ENCODE measurements at places on chromosomes 11 and 22.

- DNase-seq = no peak
Observed at GRCh38 chr22:37282385-37282677, at the start of gene CYTH4. Gene CYTH4 (plus strand): TSS chr22:37282508. CDS start chr22:37282570, 62 bp downstream.

DNA sequence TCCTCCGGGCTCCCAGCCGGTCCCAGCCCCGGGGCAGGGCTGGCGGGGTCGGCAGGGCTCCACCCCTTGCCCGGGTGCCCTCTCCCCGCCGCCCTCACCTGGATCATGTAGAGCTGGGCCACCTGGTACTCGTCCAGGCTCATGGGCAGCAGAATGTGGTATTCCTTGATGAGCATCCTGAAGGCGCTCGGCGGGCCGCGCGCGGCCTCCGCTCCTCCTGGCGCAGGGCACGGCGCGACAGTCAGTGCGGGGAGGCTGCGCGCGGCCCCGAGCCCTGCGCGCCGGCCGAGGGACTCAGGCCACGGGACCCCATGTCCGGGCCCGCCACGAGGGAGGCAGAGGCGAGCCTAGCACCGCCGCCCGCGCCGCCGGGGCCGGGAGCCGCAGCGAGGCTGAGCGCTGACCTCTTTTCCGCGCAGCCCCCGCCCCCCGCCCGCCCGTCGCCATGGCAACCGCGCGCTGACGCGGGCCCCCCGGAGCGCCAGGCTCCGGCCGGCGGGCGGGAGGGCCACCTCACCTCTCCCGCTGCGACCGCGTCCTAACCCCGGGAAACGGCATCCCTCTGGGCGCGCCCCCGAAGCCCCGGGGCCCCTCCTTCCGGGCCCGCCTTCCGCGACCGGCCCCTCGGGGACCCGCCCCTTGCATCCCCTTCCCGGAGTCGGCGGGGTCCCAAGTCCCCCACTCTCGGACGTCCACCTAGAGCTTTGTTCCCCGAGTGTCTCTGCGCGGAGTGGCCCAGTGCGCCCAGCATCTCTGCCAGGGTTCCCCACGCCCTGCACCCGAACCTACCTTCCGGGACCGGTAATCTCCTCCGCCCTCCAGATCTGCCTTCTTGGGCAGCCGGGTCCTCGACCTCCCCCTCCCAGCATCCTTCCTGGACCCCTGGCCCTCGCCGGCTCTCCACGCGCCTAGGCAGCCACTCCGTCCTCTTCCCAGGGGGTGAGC is 886 bp downstream of the PITPNM1 start:
- DNase-seq = peak; percentile 83

GRCh38 chr11:32706985-32707741 is 87.3 kb downstream of the CCDC73 start:
- no peak for DNase-seq

DNA sequence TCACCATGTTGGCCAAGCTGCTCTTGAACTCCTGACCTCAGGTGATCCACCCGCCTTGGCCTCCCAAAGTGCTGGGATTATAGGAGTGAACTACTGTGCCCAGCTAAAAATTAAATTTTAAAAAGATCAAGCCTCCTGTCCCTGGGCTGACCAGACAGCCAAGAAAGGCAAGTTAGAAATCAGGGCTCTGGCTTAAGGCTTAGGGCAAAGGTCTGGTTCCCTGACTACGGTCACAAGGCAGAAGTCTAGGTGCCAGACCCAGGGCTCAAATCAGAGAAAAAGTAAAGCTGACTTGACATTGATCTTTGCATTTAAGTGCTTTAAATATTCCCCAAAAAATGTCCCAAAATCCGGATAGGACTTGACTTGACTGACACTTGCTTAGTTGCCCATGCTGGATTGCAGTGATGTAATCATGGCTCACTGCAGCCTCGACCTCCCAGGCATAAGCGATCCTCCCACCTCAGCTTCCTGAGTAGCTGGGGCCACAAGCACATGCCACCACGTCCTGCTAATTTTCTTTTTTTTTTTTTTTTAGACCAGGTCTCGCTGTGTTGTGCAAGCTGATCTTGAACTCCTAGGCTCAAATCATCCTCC is 17.3 kb upstream of the CRKL start:
- no peak for DNase-seq

GRCh38 chr11:110860461-110860860 is 148.2 kb upstream of the ARHGAP20 start:
- DNase-seq = no peak

GRCh38 chr11:128405714-128406662 is 181.4 kb downstream of the ETS1 start:
- no peak for DNase-seq

DNA sequence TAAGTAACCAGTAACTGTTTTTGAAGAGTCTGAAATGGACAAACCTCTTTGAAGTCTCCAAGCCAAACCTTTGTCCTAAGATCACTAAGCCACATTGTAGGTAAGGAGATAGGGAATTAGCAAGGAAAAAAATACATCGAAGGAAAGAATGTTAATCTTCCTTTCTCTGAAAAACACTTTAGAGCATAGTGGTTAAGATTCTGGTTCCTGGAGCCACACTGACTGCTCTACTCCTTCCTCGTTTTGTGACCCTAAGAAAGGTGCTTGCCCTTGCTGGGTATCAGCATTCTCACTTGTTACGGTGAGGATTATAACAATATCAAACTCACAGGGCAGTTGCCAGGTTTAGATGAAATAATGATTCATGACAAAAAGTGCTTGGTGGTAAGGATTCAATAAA is 104.0 kb downstream of the SIK3 start:
- peak; percentile 30 for DNase-seq

DNA sequence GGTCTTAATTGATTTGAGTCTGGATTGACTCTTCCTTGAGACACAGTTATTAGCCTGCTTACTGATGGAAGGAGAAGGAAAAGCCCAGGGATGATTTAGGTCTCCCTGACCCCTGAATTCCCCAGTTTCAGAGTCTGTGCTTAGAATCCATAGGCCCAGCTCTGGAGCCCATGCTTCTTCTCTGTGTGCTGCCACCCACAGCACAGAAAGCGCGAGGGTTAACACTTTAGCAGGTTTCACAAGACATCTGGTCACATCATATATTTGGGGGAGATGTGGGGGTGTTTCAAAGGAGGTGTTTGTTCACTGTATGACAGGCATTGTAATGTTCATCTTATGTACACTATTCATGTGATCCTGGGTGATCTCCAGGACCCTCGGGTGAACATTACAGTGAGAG is 107.0 kb downstream of the PPP6R3 start:
- DNase-seq = no peak

DNA sequence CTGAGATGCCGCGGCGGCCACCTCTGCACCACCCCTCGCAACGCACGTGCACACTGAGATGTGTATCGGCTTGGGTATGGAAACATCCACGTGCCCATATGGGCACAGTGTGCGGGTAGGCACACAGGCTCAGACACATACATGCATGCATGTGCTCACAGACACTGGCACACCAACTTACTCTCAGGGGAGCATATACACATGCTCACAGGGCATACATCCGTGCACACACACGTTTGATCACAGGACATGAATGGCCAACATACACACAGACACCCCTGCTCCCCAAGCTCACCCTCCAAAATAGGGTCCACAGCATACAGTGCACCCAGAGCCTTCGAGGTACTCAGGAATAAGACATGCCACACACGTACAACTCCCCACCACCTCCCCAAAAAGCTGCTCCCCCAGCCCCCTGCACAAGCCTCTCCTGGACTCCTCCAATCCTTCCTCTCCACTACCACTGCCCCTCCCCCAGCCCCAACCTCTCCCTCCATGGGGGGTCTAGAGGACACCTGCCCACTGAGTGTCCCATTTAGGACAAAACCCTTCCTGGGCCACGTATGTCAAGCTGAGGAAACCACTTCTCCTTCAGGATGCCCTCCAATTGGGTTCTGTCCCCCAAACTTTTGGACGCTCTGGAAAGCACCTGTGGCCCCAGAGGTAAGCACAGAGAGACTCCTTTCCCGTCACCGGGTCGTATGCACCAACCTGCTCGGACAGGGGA is 53.1 kb downstream of the SLC22A12 start:
- DNase-seq = no peak

- no peak for DNase-seq
Observed at GRCh38 chr11:76825726-76826396, 34.9 kb upstream of the ACER3 start.

GRCh38 chr11:85347291-85347690 is 279.9 kb downstream of the DLG2 start:
- DNase-seq = no peak

- no peak for DNase-seq
Observed at GRCh38 chr22:36933629-36934417, 20.4 kb downstream of the CSF2RB start.

GRCh38 chr22:25509374-25509791 is 55.1 kb upstream of the GRK3 start:
- no peak for DNase-seq

GRCh38 chr22:47616396-47617020 is 854.1 kb downstream of the TBC1D22A start:
- DNase-seq = no peak

GRCh38 chr11:102850973-102851745 is 7.8 kb upstream of the MMP3 start:
- no peak for DNase-seq

- DNase-seq = peak; percentile 47
Observed at GRCh38 chr22:37467391-37467955, 18.7 kb downstream of the MFNG start.

- DNase-seq = no peak
Observed at GRCh38 chr11:15768321-15768720, 588.0 kb downstream of the SOX6 start.

DNA sequence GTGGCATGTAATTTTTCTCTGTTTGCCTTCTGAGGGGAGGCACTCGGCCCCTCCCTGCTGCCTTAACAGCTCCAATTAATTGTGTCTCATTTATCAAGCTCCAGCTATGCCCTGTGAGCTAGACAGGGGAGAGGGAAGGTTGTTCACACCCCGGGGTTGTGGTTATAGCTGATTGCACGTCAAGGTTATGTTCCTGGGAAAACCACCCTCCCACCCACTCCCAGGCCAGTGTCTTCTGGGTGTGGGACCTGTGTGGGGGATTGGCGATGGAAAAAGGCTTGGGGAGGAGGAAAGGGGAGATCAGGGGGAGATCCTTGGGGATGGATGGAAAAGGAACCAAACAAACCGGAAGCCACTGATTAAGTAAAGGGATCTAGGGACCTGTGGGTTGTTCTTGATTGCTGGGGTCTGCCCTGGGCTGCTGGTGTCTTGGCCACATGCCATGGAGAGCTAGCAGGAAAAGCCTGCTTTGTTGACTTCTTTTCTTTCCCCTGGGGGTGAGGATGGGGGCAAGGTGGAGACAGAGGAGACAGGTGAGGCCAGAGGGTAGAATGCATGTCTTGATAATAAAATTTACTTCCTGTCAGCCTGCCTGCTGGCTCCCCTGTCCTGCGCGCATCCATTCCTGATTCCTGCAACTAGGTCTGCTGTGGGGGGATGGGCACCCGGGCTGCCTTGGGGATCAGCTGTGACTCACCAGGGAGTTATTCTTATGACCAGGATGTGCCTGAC is 13.5 kb upstream of the SORL1-AS1 start:
- DNase-seq = peak; percentile 80

DNA sequence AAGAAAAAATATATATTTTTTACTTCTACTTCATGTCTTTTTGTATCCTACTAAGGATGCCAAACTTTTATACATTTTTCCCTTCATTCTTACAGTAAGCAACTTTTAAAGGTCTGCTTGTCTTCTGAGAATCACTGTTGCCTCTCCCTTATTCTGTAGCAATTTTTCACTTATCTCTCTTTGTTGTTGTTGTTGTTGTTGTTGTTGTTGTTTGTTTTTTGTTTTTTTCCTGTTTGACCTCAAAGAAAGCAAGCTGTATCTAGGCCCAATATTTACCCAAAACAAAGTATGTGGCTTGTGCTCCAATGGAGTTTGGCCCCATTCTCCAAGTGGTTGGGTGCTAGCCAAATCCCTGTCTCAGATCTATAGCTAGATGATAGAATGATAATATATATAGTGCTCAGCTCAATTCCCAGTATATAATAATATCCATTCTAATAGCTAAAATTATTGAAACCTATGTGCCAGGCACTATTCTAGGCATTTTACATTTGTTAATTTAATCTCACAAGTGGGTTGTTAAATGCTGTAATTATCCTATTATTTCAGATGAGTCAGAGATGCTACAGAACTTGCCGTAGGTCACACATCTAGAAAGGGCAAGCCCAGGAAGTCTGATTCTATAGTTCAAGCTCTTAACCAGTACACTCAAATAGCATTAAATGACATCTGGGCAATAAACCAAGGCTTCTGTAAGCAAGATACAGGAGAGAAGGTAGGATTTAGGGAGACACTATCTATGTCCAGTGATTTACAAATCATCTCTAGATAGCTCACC is 205.1 kb upstream of the PITPNB start:
- no peak for DNase-seq

- peak; percentile 36 for DNase-seq
Observed at GRCh38 chr11:40139066-40139465, 1320.4 kb downstream of the LRRC4C start.

All from eye (tissue), 1 donor.